ENCODE measurements at places on chromosomes 13 and 19.

DNA sequence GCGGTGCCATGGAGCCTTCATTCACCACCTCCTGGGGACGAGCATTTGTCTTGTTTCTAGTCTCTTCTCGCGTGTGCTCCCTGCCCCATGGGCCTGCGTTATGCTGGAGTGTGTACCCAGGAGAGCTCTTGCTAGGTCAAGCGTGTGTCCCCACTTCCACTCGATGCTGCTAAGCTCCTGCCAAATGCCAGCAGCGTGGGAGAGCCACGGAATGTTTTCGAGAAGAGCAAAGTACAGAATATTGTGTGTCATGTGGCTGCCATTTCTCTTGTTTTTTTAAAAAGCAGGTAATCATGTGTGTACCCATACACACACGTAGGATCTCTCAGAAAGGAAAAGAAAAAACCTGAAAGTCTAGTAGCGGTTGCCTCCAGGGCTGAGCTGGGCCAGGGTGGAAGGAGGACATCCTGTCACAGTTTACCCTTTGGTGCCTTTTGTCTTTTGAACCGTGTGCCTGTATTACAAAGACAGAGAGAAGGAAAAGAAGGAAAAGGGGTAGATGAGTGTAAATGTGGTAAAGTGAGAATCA is 28.6 kb downstream of the PAK4 start:
- no peak for DNase-seq

DNA sequence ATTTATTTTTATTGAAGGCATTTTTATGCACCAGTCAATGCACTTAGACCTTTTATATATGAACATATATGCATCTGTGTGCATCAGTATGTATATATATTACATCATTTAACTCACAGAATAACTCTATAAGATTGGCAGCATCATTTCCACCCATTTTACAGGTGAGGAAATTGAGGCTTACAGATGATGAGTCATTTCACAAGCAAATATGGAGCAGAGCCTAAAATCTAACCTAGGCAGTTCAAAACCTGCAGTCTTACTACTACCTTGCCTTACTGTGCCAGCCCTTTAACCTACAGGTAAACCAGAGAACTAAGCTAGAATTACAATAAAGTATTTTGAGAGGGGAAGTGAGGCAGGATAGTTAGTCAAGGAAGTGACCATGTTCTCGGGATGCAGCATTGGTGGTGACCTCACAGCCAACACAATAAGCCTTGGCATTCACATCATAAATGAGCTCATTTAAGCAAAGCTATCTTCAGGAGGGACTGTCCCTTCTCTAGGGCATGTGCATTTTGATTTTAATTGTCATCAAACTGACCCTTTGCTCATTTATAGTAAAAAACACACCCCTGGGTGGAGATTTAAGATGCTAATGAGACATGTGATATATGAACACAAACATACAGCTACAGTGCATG is 274.3 kb downstream of the DCLK1 start:
- DNase-seq, result no peak

DNA sequence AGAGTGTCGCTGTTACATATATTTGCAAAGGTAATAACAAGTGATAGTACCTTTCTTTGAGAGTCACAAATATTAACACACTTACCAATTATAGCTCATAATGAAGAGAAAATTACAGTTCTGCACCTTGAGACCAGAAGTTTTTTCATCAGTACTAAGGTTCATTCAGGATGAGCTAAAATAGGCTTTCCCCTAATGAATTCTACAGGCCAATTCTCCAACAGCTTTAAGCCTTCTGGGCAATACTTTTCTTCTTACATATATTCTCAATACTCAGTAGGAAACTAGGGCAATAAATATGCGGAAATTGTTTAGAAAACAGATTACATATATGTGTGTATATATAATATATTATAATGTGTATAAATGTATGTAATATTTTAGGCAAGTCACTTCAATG is 2672.8 kb upstream of the PCDH20 start:
- no peak for DNase-seq

- DNase-seq, result no peak
These were observed 35.9 kb downstream of the RAB20 start for GRCh38 chr13:110525328-110526319.

DNA sequence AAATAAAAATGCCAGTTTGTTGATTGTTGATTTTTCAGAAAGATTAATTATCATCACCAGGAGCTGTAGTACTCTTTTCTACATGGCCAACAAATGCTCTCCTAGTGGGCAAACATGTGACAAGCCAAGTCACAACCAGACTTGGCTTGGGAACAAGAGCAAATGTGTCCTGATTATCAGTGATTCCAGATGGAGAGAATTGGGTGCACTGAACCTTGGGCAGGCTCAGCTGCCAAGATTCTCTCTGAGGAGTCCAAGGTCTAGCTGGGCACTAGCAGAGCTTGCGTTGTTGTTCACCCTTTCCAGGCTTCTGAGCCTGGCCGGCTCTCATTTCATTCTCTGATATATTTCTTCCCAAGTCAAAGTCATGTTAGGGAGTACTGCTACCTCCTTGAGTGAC is 27.3 kb upstream of the GPI start:
- DNase-seq, result no peak

- no peak for DNase-seq
These were observed 3.7 kb upstream of the LYPD3 start for GRCh38 chr19:43469160-43469480.

- DNase-seq, result peak; percentile 63
These were observed at the start of gene ZNF69 for GRCh38 chr19:11887611-11888531. TSS of gene ZNF69 (plus strand) at chr19:11887782. CDS start at chr19:11887924, 142 bp downstream.

- DNase-seq, result no peak
These were observed 915.7 kb upstream of the PCDH20 start for GRCh38 chr13:62331384-62331783.

GRCh38 chr19:36013280-36014011 is 567 bp downstream of the ALKBH6 start:
- DNase-seq, result no peak

- DNase-seq, result no peak
These were observed 5.1 kb downstream of the RASGRP4 start for GRCh38 chr19:38420935-38421334.

GRCh38 chr19:47273313-47274070 is 1.2 kb upstream of the INAFM1 start:
- DNase-seq, result peak; percentile 67

GRCh38 chr13:114078461-114079451 is 53.7 kb downstream of the RASA3 start:
- DNase-seq, result no peak

- DNase-seq, result no peak
These were observed 5.6 kb downstream of the PNKP start for GRCh38 chr19:49861541-49862378.

GRCh38 chr19:15318241-15318691 is 14.1 kb downstream of the BRD4 start:
- no peak for DNase-seq

- DNase-seq, result no peak
These were observed 2291.1 kb upstream of the PCDH20 start for GRCh38 chr13:63706751-63707150.

- DNase-seq, result no peak
These were observed 46.4 kb upstream of the ZNF536 start for GRCh38 chr19:30325676-30326392.

GRCh38 chr19:39631626-39632025 is 24.1 kb upstream of the LGALS16 start:
- DNase-seq, result no peak

- no peak for DNase-seq
These were observed 10.5 kb downstream of the ZNF112 start for GRCh38 chr19:44345959-44346358.

DNA sequence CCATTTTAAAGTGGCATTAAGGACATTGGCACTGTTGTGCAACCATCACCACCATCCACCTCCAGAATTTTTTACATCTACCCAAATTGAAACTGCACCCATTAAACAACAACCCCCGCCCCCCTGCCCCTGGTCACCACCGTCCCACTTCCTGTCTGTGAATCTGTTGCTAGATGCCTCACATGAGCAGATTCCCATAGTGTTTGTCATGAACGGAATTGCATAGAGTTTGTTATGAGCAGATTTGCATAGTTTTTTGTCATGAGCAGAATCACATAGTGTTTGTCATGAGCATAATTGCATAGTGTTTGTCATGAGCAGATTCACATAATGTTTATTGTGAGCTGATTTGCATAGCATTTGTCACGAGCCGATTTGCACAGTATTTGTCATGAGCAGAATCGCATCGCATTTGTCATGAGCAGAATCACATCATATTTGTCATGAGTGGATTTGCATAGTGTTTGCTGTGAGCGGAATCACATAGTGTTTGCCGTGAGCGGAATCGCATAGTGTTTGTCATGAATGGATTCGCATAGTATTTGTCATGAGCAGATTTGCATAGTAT is 54.0 kb upstream of the GTF3A start:
- DNase-seq, result no peak

DNA sequence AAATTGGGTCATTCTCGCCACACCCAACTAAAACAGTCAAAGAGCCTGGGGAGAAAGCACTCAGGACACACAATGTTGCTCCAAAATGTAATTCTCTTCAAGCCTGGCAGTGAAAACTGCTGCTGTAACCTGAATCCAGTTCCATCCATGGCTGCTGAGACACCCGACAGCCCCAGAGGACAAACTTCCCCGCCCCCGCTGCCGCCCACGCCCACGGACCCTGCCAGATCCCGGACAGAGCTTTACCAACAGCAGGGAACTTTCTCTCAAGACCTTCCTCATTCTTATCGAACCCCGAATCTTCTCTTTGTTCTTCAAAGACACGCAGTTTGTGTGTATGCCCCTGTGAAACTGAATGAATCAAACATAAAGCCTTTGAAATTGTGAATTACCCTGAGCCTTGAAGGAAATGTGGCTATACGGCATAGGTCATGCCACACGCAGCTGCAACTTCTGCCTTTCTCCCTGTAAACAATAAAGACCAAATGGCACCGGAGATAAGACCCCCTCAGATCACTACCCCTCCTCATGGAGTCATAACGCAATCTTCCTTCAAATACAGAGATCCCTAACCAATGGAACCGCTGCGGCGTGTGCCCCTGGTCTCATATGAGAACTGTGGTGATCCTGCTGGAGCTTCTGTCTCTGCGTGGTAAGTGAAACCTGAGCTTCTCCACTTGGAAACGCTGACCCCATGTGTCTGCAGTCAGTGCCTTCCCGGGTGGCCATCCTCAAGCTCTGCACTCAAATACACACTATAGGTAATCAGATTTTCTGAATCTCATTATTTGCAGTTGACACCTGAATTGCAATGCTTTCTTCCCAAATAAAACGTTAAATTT is 4.8 kb upstream of the LAMP1 start:
- DNase-seq, result no peak

DNA sequence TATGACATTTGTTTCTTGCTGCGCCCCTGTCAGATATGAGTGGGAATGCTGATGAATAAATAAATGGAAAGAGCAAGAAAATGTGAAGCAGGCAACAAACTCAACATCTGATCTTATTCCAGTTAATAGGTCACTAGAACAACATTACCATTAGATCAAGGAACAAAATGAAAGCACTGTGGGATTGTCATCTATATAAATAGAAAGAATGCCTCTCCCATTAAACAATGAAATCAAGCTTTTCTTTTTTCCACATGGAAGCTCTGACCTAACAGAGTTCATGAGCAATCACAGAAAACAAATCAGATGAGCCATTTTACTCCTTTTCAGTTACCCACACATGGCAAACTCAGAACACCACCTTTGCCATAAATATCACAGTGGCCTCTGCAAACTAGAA is 354.8 kb downstream of the SUCLA2 start:
- no peak for DNase-seq

GRCh38 chr13:46197299-46198048 is 14.3 kb upstream of the LRRC63 start:
- DNase-seq, result no peak

GRCh38 chr19:1511318-1512317 is 1.2 kb downstream of the ADAMTSL5 start:
- no peak for DNase-seq

GRCh38 chr13:59300355-59301173 is 863.2 kb downstream of the DIAPH3 start:
- no peak for DNase-seq

DNA sequence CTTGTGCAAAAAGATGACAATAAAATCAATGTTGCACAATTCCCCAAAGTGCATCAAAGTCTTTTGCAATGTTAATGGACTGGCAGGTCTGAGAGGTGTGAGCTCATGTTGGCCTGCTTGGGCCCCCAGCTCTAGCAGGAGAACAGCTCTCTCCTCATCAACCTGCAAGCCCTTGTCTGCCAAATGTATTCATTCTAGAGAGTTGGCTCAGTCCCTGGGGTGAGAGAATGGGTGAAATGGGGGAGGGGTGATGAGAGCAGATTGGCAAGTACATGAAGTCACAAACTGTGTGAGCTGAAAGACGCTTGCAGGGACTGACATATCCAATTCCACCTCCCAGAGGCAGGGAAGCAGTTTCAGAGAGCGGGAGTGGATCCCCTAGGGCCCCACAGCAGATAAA is 465.1 kb upstream of the ZNF507 start:
- no peak for DNase-seq

GRCh38 chr13:105863300-105863920 is 672.1 kb downstream of the EFNB2 start:
- DNase-seq, result no peak

DNA sequence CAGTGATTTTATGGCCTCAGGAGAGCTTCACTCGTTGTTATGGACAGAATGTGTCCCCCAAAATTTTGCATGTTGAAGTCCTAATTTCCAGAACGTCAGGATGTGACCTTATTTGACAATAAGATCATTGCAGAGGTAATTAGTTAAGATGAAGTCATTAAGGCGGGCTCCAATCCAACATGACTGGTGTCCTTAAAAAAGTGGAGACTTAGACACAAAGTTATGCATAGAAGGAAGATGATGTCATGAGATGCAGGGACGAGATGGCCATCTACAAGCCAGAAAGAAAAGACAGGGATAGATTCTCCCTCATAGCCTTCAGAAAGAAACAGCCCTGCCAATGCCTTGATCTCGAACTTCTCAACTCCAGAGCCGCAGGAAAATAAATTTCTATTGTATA is 25.8 kb upstream of the SPATA13 start:
- no peak for DNase-seq

DNA sequence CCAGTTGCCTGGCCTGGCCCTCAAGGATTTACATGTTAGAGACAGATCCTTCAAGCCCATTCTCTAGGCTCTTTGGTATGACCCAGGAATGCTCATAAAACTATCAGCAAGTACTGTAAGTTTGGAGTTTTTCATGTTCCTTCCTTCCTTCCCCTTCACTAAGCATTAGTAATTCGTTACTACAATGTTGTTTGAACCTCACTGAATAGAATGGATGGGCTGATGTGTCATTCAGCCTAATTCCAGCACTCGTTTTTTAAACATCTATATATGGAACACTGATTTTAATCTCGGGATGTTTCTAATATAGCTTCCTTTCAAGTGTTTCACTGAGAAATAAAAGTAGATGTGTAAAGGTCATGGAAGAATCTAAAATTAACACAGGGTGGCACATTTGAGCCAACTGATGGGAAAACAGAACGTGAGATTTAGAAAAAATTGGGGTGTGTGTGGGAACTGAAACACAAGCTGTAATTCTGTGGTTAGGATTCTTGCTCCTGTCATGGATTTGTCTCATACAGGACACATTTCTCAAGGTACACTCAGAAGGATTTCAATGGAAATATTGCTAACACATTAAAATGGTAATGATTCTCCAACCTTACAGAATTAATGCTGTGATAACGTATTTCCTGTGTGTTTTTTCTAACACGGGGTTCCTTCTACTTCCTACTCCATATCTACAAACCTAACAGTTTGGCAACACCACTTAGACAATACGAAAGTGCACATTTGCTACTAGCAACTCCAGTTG is 93.4 kb downstream of the FLT1 start:
- DNase-seq, result no peak

Data from hypothalamus (tissue), 51 donors.